H1 (cell line): ENCODE measurements at places on chromosomes 16 and 17. TPM values are rescaled to one million over a fixed set of nuclear protein-coding genes. Genes with fewer than 3 reads are reported as not detected.

DNA sequence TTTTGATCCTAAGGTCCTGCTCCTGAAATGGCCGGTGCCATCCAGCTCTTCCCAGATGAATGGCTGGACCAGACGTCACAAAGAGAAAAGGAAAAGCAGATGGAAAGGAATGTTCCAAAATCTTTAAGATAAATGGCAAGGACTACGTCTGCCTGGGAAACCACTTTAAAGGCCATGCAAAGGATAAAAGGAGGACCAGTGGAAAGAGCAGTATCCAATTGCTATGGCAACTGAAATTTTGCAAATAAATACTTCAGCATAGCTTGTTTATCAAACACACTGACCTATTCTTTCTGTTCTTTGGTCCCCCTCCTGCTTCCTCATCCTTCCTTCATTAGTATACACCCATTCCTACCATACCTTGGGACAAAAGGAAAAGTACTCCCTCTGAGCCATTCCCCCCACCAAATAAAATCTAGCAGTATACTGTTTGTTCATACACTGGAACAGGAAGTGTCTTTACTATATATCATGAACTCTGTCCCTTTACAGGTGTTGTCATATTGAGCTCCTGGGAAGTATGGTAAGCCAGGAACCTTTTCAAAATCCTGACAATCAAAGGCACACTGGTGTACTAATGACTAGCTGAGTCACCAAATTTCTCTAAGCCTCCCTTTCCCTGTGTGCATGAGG, 37.2 kb upstream of the NUFIP2 start:
- no peak for DNase-seq

DNA sequence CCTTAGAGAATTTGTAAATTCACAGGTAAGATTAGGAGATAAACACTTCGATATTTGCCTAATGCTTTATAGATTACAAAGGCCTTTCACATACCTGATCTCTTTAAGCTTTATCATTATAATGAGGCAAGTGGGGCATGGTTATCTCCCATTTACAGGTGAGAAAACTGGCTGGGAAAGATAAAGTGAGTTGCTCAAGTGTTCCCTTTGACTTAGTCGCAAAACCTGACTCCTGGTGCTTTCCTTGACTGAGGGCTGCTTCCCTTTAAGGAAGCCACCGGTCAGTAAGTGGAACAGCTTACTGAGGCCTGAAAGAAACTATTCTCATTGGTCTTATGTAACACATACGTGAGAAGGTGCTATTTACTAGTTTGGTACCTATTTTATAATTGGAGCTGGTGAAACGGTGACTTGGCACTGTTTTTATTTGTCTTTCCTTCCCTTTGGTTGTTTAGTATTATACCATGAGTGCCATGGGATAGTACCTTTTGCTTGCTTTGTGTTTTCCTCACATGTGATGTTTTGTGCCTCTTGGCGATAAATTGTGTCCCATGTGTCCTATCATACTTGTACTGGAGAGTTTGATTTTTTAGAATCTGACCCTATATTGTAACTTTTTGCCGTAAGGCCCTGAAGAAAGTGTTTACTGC, 57.2 kb downstream of the NUP88 start:
- DNase-seq, result no peak

DNA sequence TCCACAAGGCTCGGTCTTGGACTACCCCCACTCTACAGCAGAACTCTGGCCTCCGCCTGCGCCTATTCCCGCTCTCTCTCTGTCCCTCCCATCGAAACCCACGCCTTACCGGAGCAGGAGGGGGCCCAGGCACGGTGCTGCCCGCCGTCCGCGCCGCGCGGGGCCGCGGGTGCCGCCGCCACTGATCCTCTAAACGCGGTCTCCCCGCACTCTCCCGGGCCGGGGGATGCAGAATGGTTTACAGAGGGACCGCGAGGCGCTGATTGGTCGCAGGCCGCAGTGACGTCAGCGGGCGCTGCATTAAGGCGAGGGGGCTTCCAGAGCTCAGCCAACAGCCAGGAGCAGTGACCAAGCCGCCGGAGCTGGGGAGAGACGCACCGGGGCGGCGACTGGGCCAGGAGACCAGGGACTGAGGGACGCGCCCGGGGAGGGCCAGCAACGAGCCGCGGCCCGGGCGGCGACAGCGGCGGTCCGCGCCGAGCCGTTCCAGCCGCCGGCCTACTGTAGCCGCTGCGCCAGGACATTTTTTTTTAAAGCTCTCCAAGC, 747 bp upstream of the LHX1 start:
- no peak for DNase-seq

- DNase-seq, result no peak
Observed at GRCh38 chr16:14415291-14415690, 214.8 kb downstream of the PARN start.

DNA sequence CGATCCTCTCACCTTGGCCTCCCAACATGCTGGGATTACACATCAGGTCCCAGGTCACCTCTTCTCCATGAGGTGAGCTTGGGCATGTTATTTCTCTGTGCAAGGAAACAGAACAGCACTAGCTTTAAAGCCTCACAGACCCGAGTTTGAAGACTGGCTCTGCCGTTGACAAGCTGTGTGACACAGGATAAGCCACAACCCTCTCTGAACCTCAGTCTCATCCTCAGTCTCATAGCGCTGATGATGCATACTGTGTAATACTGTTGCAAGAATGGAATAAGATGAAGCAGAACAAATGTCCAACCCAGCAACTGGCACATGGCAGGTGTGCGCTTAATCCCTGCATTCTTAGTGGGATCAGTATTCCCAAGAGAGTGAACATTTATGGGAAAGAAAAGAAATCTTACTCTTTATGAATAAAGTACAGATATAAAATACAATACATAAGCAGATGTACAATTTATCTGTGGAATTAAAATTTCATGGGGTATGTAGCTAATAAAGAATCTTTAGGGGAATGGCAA, 43.5 kb downstream of the ABAT start:
- DNase-seq, result no peak

GRCh38 chr17:75346906-75347305, 57.7 kb upstream of the SLC25A19 start:
- DNase-seq, result no peak

DNA sequence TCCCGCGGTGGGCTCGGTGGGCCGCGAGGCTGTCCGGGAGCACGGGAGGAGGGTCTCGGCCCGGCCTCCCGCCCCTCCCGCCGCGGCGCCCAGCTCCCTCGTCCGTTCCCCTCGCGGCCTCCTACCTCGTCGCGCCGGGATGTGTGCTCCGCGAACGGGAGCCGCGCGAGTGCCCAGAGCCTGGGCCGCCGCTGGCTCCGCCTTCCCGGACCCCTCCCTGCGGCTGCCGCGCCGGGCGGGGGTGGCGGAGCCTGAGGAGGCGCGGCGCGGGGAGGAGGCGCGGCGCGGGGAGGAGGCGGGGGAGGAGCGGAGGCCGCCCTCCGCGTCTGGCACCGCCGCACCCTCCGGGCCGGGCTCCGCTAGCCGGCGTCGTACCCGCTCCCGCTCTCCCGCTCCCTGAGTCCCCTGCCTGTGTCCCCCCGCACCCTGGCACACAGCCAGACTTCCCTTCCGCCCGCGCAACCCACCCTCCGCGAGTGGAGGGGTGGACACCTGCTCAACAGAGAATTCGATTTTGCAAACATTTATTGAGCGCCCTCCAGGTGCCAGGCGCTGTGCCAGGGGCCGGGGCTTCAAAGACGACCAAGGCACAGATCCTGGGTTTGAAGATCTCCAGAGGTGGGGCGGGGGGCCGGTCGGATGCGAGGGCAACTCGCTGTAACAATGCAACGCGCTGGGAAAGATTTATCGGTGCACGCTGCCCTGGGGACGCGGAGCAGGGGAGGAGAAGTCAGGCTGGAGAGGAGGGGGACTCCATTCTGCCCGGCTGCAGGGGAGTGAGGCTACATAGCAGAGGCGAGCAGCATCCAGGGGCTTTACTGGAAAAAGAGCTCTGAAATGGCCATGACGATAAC, at the start of gene MPP3:
MPP3 (minus strand) TSS at position 171 of the 854 bp plus-strand sequence. CDS start 1,240 bp downstream, outside the sequence.
- DNase-seq, result peak; percentile 68

- DNase-seq, result no peak
Observed at GRCh38 chr16:25317732-25318316, 60.2 kb upstream of the ZKSCAN2 start.

GRCh38 chr17:18069101-18069500, 18.6 kb upstream of the DRG2 start:
- no peak for DNase-seq

DNA sequence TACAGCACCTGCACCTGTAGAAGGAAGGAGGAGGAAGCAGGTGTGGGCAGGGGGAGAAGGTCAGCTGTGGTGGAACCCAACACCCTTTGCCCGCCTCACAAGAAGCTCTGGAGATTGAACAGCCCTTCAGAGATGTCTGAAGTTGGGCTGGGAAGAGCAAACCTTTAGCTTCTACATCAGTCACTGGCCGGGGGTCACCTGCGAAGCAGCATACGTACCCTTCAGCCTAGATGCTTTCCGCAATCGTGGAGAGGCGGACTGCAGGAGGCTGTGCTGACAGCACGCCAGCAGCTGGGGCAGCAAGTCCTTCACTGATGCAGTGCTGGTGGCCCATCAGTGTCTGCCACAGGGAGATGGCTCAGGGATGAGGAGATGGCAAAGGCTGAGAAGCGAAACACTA, 5.2 kb upstream of the HS3ST3B1 start:
- DNase-seq, result no peak

DNA sequence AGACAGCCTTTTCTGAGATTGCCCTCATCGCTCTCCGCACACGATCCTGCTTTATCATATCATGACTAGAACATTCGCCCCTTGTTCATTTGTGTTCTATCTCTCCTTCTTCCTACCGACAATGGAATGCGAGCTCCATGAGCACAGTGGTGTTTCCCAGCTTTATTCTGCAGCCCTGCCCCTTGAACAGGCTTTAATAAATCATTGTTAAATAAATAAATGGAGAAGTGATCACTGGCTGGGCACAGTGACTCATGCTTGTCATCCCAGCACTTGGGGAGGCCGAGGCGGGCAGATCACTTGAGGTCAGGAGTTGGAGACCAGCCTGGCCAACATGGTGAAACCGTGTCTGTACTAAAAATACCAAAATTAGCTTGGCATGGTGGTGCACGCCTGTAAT, 1063.3 kb upstream of the EEF2KMT start:
- no peak for DNase-seq

- no peak for DNase-seq
Observed at GRCh38 chr17:73513426-73513825, 130.8 kb downstream of the SDK2 start.

GRCh38 chr17:82332669-82333278, 792 bp downstream of the SECTM1 start:
- no peak for DNase-seq

- no peak for DNase-seq
Observed at GRCh38 chr17:17349724-17350106, 46.5 kb downstream of the NT5M start.

GRCh38 chr17:27756467-27757371, 43.6 kb downstream of the NOS2 start:
- peak; percentile 86 for DNase-seq

- DNase-seq, result no peak
Observed at GRCh38 chr17:75300280-75300679, 11.0 kb upstream of the SLC25A19 start.

DNA sequence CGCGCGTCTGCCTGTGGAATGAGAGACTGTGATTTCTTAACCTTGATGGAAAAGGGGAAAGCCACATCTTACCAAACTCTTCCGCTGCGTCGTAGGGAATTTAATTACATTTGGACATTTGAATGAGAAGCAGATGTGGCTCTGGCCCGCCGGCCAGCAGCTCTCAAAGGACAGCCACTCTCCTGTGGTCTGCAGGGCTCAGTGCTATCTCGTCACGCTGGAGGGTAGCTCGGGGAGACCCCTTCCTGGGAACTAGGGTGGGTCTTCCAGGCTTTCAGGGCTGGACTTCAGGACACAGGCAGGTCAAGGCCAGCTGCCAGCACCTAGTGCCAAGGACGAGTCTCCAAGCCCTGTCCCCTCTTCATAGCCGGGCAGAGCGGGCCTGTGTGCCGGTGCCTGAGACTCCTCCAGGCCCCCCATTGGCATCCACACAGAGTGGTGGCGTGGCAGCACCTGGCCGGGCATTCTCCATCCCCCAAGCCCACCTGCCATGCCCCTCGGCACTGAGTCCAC, 15.9 kb upstream of the TBX2 start:
- no peak for DNase-seq

DNA sequence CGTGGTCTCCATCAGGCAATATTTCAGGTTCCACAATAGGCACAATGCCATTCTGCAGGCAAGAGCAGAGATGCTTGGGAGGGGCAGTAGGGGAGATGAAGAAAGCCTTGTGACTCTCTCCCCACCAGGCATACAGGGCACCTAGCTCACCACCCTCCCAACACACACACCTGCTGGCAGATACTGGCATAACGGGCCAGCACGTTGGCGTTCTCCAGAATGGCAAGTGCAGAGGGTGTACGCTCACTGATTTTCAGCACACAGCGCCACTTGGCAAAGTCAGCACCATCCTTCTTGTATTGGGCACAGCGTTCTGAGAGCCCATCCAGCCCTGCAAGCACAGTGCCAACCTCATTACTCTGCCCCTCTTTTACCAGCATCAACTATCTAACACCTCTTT, 2.2 kb downstream of the ALDOC start:
- no peak for DNase-seq

DNA sequence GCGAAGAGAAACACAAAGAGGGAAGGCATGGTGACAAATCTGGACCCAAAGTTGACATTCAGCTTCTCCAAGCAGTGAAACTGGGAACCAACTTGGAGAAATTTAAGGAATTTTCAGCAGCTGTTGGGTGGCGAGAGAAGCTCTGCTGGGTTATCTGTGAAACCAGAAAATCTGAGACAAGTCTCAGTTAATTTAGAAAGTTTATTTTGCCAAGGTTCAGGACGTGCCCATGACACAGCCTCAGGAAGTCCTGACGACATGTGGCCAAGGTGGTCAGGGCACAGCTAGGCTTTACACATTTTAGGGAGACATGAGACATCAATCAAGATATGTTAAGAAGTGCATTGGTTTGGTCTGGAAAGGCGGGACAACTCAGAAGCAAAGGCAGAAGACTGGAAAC, 11.2 kb upstream of the CD300LF start:
- DNase-seq, result no peak

GRCh38 chr17:65742403-65743307, 181.2 kb upstream of the AXIN2 start:
- no peak for DNase-seq

GRCh38 chr17:59454633-59455105, 110.7 kb upstream of the DHX40 start:
- DNase-seq, result no peak

Gene SMIM5
- not detected in 2 replicates for total RNA-seq

Gene CD300LB
- total RNA-seq, result not detected in 2 replicates

Gene TMIGD1
- not detected in 2 replicates for total RNA-seq

Gene SYCE1L
- 5.8 and 10.0 TPM in 2 replicates for total RNA-seq

Gene NLRC5
- 2.8 and 3.2 TPM in 2 replicates for total RNA-seq

Gene METRN
- 18.7 and 19.1 TPM in 2 replicates for total RNA-seq

Gene ELP5
- total RNA-seq, result 75.4 and 78.1 TPM in 2 replicates

Gene GRB2
- total RNA-seq, result 101 and 102 TPM in 2 replicates

Gene HBQ1
- 1.4 and 2.9 TPM in 2 replicates for total RNA-seq

Gene GDPD3
- 1.5 TPM in 1 of 2 replicates, not detected in the other for total RNA-seq

Gene SPATA32
- not detected in 2 replicates for total RNA-seq

Gene ATP1B2
- 19.8 and 21.0 TPM in 2 replicates for total RNA-seq

Gene CCDC200
- not detected in 2 replicates for total RNA-seq

Gene CIAO2B
- 65.6 and 71.3 TPM in 2 replicates for total RNA-seq

Gene TNFRSF17
- total RNA-seq, result not detected in 2 replicates

Gene TP53TG3B
- not detected in 2 replicates for total RNA-seq

Gene RHBDL3
- 11.8 and 12.2 TPM in 2 replicates for total RNA-seq
